Stimulated activated CD8-positive, alpha-beta memory T cell treated with anti-CD3 and anti-CD28 coated beads, Interleukin-15, amount 100 ng/mL, for 24 hours (primary cell): ENCODE measurements at places on chromosomes 7 and 10.

DNA sequence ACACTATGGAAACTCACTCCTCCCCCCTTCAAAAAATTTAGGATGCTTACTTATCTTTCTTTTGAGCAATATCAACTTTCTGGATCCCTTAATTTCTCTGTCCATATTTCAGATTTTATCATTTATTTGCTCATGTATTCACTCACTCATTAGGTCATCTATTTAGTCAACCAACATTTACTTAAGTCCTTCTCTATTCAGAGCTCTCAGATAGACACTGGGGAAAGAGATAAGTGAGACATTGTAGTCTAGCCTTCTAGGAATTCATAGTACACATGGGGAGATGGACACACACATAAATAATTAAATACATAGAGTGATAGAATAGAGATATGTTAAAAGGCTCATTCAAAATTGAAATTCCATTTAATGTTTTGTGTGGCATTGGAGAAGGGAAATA is 9.2 kb downstream of the CPN1 start:
- DNase-seq, result no peak

- DNase-seq, result no peak
Measured at GRCh38 chr7:138316421-138317043, 143.5 kb upstream of the TRIM24 start.

GRCh38 chr10:11874568-11875493 is 51.7 kb downstream of the PROSER2 start:
- peak; percentile 6 for DNase-seq

DNA sequence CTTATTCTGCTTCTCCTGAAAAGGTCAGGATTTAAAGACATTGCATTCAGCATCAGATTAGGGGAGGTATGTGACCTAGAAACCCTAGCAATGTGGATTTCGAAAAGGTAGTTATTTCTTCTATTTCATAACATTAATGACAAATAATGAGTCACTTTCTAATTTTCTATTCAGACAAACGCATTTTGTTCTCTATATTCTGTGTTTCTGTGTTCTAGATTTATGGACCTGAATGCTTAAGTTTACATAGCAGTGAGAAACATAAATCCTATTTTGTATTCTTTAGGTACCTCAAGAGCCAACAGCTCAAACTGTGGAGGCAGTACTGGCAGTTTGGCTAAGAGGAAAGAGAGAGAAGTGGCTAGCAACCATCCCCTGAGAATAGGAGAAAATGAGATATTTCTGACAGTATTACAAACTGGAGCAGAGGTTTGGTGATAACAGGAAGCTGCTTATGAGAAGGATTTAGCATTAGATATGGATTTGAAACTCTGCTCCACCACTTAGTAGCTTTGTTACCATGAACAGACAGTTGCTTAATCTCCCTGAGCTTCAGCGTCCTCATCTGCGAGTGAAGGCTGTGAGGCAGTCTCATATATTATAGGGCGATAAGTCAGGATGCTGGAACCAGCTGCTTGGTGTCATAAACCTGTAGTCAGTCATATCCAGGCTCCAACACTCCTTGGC is 28.2 kb downstream of the CDK14 start:
- no peak for DNase-seq

DNA sequence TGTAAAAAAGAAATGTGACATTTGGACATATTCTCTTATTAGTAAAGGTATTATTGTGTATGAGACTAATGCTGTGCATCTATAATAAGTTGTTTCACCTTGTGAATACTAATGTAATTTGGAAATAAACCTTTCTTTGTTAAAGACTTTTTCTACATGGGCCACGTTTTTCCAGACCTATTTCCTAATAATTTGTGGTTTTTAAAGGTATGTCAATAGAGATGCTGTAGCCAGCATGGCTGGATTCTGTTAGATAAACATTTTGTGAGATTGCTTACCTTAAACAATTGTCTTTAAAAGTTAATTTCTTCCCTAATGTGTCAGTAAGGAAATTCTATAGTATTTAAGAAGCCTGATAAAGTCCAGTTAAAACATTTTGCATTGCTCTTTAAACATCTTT is 56.0 kb downstream of the KAT6B start:
- no peak for DNase-seq

DNA sequence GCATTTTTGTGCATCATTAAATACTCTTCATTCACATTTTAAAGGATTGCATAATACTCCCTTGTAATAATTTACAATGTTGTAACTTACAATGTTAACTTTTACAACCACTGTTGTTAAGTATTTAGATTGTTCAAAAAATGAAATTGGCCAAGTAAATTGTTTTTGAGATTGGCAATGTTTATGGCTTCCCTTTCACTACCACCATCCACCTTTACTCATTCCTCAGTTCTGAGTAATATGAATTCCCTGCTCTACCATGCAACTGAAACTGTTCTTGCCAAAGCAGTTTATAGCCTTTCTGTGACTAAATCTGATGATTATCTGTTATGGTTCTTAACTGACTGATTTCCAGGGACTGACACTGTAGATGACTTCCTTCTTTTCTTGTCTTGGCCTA is 80.5 kb upstream of the TMEM106B start:
- no peak for DNase-seq

DNA sequence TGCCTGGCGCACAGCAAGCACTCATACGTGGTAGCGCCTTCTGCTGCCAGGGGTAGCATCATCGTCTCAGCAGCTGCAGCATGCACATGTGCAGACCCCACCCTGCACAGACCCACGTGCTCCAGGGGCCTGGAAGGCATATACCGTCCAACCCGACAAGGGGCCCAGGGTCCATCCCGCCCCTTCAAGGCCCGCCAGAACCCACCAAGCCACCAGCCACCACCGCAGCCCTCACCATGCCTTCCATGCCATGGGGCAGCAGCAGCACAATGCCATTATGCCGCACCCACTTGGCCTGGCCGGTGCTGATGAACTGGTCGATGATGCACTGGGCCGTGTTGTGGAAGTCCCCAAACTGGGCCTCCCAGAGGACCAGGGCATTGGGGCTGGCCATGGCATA is 22.7 kb downstream of the OGDHL start:
- no peak for DNase-seq

GRCh38 chr10:266974-267425 is 131.7 kb downstream of the ZMYND11 start:
- DNase-seq, result no peak

DNA sequence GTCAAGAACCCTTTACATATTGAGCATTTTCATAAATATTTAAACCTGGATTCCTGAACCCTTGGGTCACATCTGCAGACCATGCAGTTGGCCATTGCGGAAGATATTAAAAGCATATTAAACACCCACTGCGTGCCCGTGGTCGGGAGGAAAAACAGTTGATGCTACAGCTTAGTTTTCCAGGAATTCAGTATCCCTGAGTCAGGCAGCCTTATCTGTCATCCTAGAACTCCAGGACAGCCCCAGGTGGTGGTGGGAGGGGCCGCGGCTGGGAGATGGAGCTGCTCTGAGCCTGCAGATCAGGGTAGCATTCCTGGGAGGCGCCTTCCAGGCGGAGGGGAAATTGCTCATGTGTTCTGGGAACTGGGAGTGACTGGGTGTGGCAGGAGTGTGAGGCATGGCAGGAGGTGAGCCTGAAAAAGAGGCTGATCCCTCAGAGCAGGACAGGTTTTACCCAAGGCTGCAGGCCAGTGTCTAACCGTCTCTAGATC is 222.9 kb upstream of the SH2B2 start:
- no peak for DNase-seq

GRCh38 chr7:91251877-91252276 is 12.4 kb upstream of the FZD1 start:
- DNase-seq, result no peak

GRCh38 chr10:23439961-23440889 is 1.4 kb downstream of the OTUD1 start:
- peak; percentile 14 for DNase-seq

GRCh38 chr7:144063710-144064109 is 5.9 kb upstream of the OR2A25 start:
- DNase-seq, result no peak

GRCh38 chr7:127782075-127782474 is 130.1 kb downstream of the SND1 start:
- no peak for DNase-seq

- no peak for DNase-seq
Measured at GRCh38 chr10:43867667-43868565, 219.2 kb upstream of the ZNF32 start.
